ENCODE measurements at places on chromosomes 16 and 17. TPM values are rescaled to one million over a fixed set of nuclear protein-coding genes. Genes with fewer than 3 reads are reported as not detected.

- no peak for DNase-seq
Observed at GRCh38 chr16:20317117-20317516, 10.2 kb downstream of the GP2 start.

DNA sequence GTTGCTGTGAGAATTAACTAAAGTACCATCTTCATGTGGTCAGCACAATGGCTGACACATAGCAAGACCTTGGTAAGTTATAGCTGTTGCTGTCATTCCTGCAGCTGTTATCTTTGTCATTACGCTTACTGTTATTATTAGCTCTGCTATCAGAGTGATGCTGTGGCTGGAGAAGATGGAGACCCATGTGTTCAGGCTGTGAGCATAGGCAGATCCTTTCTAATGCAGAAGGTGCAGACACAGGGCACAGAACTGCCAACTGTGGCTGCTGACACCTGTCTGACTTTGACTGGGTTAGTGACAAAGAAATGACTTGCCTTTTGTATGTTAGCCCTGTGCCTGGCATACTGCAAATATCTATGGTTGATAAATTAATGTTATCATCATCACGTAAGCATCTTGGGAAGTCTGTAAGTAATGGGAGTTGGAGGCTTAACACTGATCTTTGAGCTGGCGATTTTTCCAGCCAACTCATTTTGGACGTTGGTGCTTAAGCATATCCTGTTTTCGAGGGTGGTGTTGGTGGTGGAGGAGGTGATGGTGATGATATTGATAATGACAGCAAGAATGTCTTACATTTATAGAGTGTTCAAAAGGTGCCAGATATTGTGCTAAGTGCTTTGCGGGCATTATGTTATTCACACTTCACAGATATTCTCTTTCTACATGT, 695.3 kb downstream of the WWOX start:
- no peak for DNase-seq

Gene SRCIN1
- 0.52 TPM for total RNA-seq

DNA sequence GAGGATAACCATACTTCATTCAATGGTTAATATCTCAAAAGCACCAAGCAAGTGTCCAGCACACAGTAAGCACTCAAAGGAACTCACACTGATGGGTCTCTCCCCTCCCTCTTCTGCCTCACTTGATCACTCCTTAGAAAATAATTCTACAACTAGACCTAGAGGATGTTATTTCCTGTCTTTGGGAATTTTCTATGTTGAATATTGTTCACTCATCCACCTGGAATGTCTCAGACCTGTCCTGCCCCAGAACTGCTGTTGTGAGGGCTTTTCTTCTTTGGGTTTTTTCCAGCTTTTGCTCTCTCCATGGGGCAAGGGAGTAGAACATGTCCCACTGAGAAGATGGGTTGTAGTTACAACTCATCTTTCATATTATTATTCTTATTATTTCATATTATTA, 25.3 kb downstream of the NXPH3 start:
- DNase-seq: no peak

Gene KREMEN2
- not detected for total RNA-seq

DNA sequence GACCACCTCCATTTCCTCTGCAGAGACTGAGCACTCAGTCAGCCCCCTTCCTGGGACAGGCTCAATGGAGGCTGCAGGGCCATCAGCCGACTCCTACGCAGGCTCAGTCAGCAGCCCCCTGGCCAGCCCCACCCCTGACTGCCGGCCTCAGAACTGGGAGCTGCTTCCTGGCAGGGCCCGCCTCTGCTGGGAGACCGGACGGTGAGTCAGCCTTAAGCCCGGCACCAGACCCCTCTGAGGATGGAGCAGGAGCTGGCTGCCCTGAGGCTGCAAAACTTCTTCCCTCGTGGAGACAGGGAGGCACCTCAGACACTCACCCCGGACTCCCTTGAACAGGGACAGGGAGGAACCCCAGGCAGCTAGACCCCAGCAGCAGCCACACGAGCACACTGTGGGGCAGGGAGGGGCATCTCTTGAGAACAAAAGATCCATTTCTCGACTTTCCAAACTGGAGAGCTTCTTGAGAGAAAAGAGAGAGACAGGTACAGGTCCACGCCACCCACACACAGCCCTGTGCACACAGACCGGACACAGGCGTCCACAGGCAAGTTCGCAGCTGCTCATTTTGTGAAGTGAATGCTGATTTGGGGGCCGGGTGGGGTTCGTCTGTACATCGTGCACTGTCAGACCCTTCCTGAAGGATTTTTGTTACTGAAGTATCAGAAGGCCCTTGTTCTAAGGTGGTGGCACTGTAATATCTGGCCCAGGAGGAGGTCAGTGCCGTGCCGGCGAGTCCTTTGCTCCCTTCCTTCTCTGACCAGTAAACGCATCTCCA, 1.3 kb upstream of the TUBB3 start:
- DNase-seq: peak; percentile 92

DNA sequence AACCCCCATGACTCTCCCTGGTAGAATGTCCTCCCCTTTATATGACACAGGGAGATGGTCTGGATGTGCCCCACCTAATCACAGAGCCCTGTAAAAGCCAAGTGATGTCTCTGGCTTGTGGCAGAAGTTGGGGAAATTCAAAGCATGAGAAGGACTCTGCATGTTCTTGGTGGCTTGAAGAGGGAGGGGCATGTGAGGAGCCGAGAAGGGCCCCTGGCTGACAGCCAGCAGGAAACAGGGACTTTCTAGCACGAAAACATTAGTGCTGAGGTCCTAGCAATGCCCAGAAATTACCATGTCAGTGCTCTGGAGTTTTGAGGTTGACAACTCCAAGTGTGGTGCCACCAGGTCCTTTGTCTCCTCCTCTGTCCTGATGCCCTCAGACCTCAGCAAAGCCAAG, 75.9 kb downstream of the USP22 start:
- no peak for DNase-seq

Gene HSPB9
- not detected for total RNA-seq

GRCh38 chr16:79973320-79973719, 372.8 kb upstream of the MAF start:
- no peak for DNase-seq

Gene CHAD
- 0.70 TPM for total RNA-seq

Gene PRDM7
- total RNA-seq: not detected

- DNase-seq: no peak
Observed at GRCh38 chr17:62718429-62718828, 89.7 kb downstream of the MARCHF10 start.

Gene GFAP
- 4.6 TPM for total RNA-seq

Gene BORCS6
- 10.8 TPM for total RNA-seq

DNA sequence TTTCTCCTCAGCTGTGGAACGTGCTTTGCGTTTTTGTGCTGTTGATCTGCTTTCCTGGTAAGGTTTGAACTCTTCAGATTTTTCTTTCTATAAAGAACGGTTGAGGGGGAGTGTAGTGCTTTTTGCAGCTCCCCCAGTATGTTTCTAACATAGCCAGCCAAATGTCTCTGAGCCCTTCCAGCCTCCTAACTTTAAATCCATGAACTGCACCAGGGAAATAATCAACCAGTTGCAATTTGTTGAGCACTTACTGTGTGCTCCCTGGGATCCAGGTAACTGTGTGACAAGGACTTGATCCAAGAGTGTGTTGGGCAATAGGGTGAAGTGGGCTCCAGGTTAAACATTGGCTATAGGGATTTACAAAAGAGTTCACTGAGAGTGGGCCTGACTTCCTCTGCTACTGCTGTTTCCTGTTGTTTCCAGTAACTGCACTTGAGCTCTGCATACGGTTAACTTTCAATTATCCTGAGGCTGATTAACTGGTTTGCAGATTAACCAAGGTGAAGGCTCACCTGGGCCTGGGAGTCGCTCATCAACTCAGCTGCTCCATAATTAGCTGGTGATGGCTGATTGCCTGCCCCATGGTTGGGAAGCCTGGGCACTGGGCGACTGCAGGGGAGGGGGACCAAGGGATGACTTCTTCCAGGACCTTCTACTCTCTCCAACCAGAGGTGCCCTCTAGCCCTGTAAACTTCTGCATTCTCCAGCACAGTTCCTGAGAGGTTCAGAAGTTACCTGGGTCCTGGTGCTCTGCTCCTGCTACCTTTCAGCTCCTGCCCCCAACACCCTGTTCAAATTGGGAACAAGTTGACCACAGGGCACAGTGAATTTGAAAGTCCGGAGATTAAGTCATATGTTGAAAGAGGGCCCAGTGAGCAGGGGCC, 19.5 kb downstream of the HLF start:
- DNase-seq: no peak

Gene PRSS8
- 2.4 TPM for total RNA-seq

DNA sequence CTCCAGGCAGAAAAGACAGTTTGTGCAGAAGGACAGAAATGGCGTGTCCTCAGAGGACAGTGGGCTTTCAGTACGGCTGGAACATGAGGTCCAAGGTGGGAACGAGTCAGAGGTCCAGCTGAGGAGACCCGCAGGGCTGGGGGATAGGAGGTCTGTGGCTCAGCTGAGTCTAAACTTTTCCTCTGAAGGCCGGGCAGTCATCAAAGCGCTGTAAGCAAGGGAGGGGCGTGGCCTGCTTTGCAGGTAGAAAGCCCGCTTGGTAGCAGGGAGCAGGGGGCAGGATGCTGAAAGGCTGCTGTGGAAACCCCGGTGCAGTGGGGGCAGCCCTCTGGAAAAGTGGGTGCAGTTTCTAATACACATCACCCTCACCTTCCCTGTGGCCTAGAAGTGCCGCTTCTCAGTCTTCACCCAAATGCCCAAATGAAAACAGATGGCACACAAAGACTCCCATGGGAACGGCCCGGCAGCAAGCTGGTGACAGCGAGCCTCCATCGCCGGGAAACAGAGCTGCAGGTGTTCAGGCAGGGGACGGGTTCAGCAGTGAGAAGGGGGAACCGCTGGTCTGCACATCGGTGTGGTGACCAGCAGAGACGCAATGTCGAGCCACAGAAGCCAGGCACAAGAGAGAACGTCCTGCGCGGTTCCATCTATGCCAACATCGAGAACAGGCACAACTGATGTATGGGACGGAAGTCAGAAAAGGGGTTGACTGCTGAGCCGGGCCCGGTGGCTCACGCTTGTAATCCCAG, 12.2 kb upstream of the OSGIN1 start:
- DNase-seq: no peak

DNA sequence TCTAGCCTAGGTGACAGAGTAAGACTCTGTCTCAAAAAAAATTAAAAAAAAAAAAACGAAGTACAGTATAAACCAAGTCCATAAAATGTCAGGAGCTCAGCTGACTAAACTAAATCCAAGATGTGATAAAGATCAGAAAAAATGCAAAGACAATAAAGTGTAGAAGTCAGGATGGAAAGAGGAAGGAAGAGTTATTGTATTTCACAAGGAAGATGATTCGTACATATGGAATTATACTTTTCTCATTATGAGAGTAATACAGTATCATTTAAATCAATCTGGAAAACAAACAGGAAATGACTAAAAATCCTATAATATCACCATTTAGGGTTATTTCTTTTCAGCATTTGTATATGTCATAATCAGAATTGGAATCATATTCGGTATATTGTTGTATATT, 11.4 kb upstream of the APOH start:
- DNase-seq: no peak

GRCh38 chr17:43468691-43469139, 15.1 kb upstream of the DHX8 start:
- DNase-seq: no peak

DNA sequence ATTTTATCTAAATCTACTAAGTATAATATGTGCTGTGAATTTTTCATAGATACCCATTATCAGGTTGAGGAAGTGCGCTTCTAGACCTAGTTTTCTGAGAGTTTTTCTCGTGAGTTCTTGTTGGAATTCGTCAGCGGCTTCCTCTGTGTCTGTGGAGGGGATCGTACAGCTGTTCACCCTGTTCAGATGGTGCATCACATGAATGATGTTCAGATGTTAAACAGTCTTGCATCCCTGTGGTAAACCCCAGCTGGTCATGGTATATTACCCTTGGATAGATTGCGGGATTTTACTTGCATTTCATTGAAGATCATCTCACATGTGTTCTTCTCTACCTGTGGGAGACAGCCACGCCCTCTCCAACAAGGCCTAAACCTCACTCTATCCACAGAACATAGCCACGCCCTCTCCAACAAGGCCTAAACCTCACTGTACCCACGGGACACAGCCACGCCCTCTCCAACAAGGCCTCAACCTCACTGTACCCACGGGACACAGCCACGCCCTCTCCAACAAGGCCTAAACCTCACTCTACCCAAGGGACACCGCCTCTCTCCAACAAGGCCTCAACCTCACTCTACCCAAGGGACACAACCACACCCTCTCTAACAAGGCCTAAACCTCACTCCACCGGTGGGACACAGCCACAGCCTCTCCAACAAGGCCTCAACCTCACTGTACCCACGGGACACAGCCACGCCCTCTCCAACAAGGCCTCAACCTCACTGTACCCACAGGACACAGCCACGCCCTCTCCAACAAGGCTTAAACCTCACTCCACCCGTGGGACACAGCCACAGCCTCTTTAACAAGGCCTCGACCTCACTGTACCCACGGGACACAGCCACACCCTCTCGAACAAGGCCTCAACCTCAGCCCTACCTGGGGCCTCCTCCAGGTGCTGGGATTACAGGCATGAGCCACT, 180.2 kb upstream of the CHMP6 start:
- DNase-seq: no peak

GRCh38 chr16:24821129-24821528, 24.6 kb upstream of the SLC5A11 start:
- no peak for DNase-seq

- DNase-seq: no peak
Observed at GRCh38 chr16:87100306-87101058, 216.7 kb downstream of the C16orf95 start.

All from right atrium auricular region (tissue), 2 donors.